ENCODE measurements at places on chromosomes 2 and 18.

DNA sequence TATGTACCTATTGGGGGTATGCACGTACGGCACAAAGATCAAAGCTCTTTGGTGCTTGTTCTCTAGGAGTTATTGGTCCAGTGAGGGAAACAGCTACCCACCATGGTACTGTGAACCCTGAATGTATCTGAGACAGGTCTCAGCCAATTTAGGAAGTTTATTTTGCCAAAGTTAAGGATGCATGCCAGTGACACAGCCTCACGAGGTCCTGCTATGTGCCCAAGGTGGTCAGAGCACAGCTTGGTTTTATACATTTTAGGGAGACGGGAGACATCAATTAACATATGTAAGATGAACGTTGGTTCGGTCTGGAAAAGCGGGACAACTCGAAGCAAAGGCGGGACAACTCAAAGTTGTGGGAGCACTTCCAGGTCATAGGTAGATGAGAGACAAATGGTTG lies 75.8 kb downstream of the SOWAHC start:
- DNase-seq = no peak

DNA sequence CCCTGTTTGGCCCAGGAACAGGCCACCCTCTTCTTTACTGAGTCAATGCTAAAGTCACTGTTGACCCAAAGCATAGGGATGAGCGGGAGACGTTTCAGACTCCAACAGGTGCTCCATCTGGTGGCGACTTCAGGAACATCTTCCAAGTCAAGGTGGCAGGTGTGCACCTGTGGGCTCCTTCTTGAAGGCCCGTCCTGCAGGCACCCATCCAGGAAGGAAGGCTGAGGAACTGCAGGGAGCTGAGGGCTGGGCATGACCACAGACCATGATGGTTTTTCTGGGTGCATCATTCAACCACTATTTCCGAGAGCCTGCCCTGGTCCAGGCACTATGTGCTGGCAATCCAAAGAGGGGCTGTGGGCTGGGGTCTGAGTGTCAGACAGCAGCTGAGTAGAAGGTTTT lies 142.8 kb downstream of the NDUFA10 start:
- DNase-seq = peak; percentile 56

DNA sequence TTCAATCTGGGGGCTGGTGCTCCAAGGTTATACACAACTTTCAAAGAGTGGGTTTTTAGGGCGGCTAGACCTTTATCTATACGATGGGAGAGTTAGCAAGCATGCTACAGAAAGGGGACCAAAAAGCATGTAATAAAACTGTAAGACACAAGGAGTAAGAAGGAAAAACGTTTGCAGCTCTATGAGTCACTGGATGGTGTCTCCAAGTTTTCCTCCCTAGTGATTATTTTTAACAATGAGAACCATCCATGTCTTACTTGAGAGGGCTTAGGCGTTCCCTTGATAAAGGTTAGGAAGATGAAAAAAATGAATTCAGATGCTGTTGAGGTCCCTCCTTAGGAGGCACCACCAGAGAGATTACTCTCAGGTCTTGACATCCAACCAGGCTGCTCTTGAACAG lies 75.9 kb downstream of the HRH4 start:
- DNase-seq = no peak

DNA sequence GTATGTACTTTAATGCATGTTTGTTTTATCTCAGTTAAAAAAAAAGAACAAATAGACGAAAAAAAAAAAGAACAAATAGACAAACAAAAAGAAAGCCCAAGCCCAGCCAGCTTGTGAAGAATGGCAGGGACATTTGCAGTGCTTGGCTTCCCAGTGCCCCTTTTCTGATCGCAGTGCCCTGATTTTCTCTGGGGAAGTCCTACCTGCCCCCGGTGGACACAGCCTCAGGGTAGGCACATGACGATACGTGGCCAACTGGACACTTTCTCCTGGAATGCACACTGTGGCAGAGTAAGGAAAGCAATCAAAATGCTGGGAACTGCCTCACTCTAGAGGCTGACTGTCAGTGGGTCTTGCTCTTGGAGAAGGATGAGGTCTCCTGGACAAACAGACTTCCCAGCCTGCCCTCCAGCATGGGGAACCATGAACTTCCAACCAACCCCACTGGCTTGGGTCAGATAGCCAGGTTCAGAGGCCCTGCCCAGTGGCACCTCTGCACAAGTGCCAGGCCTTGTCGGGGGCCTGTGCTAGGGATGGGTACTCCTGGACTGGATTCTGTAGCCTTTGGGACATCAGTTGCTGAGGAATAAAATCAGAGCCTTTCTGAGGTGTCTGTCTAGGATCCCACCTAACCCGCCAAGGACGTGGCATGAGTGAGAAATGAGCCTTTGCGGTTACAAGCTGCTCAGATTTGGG lies 76.7 kb downstream of the INHBB start:
- DNase-seq = no peak

DNA sequence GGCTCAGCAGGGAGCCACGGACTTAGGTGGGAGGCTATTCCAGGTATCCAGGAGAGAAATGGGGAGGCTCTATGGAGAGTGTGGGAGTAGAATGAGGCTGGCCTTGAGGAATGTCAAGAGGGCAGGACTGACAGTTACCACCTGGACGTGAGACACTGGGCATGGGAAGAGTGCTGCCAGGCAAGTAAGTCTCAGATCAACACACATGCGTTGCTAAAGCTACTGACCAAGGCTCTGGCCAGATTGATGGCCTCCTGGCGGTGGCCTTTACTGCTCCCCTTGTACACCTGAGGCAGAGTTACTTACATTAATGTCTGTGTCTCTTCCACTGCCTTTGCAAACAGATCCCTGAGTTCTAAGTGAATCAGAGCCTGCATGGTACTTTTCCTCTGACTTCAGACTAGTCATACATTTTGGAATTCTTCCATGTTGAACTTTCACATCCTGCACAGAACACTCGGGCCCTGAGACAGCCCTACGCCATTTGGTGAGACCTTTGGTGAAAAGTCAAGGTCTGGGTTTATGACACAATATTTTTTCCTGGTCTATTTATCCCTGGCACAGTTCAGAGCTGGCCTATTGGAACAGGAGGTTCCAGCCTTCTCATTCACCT lies 398.8 kb upstream of the TRIB2 start:
- no peak for DNase-seq

DNA sequence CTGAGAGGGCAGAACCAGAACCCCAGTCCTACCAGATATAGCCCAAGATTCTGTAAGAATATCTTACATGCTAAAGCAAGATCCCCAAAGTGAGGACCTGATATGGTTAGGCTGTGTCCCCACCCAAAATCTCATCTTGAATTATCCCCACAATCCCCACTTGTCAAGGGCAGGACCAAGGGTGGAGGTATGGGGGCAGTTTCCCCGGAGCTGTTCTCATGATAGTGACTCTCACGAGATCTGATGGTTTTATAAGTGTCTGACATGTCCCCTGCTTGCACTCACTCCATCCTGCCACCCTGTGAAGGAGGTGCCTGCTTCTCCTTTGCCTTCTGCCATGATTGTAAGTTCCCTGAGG lies 19.9 kb downstream of the TTC32 start:
- DNase-seq = no peak

DNA sequence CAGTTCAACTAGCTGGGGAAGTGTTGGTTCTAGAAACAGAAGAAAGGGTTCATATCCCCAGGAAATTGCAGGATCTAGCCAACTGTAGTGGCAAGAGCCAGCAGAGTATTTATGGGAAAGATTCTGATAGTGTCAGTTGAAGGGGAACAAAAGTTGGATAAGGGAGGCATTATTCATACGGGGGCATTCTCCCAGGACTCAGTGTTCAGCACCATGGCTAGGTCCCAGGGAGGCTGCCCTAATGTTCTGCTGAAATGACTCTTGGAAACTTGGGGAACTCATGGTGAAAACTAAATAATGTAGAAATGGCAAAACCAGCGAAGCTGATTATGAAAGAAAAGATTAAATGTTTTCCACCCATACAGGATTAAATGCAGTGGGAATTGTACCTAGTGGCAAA lies 543.7 kb downstream of the TRIB2 start:
- DNase-seq = peak; percentile 5
